ENCODE measurements at places on chromosomes 1 and 21.

DNA sequence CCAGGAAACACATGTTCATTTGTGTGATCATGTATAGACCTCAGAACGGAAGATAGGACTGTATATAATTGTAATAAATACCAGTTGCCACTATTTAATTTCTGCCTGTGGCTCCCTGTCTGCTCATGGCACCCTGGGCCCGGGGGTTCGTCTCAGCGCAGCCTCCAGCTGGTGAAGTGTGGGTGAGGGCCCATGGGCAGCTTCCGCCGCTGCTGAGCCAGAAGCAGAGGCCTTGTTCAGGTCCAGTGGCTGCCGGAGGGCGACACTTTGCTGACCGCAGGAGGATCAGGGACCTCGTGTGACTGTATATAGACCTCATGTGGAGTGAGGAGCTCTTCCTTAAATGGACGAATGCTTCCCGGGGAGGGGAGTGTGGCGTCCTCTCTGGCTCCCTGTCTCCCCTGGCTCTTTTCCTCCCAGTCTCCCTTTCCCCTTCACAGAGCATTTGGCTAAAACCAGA, 155.9 kb downstream of the PEX14 start:
- no peak for DNase-seq

DNA sequence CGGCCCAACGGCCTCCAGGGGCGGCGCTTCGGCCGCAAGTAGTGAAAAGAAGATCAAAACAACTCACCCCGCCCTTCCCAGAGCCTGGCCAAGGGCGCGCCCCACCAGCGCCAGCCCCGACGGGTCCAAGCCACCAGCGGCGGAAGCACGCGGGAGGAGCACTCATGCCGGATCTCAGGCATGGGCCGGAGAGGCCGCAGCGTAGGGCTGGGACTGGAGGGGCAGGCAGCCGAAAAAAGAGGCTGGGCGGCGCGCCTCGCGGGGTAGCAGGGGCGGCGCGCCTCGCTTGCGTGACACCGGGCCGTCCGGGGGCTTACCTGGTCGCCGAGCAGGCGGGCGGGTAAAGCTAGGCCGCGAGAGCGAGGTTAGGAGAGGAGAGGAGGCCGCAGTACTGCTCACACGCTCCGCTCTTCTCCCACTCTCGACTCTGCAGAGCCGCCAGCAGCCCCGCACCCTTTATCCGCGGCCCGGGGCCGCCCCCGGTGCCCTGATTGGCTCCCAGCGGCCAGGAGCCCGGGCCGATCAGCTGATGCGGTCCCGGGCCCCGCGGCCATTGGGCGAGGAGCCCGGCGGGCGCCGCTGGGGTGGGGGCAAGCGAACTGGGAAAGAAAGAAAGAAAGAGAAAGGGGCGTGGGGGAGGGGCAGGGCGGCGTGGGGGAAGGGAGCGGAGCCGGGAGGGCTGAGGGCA, at the start of gene GLUL:
TSS of gene GLUL (minus strand) at position 429 of the 688 bp plus-strand sequence. CDS start 3,053 bp downstream, outside the sequence.
- no peak for DNase-seq

GRCh38 chr1:116692879-116693278, 25.3 kb upstream of the IGSF3 start:
- no peak for DNase-seq

GRCh38 chr1:33122483-33123178, 41.7 kb downstream of the AZIN2 start:
- DNase-seq: no peak

Measured in activated CD8-positive, alpha-beta memory T cell treated with anti-CD3 and anti-CD28 coated beads for 1 hour (primary cell).